Thoracic aorta (tissue), 2 donors: ENCODE measurements at places on chromosomes 4 and X.

- no peaks in the 10 kb centered on the region for H3K36me3 ChIP-seq
- no peak overlapping the region for H3K4me3 ChIP-seq
- H3K27me3 ChIP-seq: no peaks in the 10 kb centered on the region
- DNase-seq: no peak
- H3K4me1 ChIP-seq: no peaks in the 10 kb centered on the region
- no peak overlapping the region for H3K27ac ChIP-seq
Measured at GRCh38 chr4:100369871-100370270, 148.0 kb downstream of the EMCN start.

GRCh38 chr4:184395971-184396391 is 78.4 kb downstream of the IRF2 start:
- no peak overlapping the region for H3K27ac ChIP-seq
- H3K36me3 ChIP-seq: peaks cover 29% of the 10 kb centered on the region
- H3K4me1 ChIP-seq: peaks cover 10% of the 10 kb centered on the region
- no peak for DNase-seq
- no peak overlapping the region for H3K4me3 ChIP-seq
- H3K27me3 ChIP-seq: no peaks in the 10 kb centered on the region

- H3K4me3 ChIP-seq: no peak overlapping the region
- H3K27me3 ChIP-seq: no peaks in the 10 kb centered on the region
- no peaks in the 10 kb centered on the region for H3K4me1 ChIP-seq
- no peak overlapping the region for H3K27ac ChIP-seq
- H3K36me3 ChIP-seq: no peaks in the 10 kb centered on the region
Measured at GRCh38 chr4:136841526-136841925, 690.8 kb downstream of the PCDH18 start.

GRCh38 chr4:153649572-153649991 is 34.5 kb upstream of the TLR2 start:
- no peaks in the 10 kb centered on the region for H3K36me3 ChIP-seq
- H3K4me1 ChIP-seq: peaks cover 16% of the 10 kb centered on the region
- no peaks in the 10 kb centered on the region for H3K27me3 ChIP-seq
- H3K4me3 ChIP-seq: no peak overlapping the region
- H3K27ac ChIP-seq: no peak overlapping the region
- DNase-seq: no peak

- DNase-seq: no peak
- H3K4me1 ChIP-seq: peaks cover 12% of the 10 kb centered on the region
- H3K4me3 ChIP-seq: peak overlapping the region; percentile 64
- no peaks in the 10 kb centered on the region for H3K27me3 ChIP-seq
- H3K27ac ChIP-seq: peak overlapping the region; percentile 44
- no peaks in the 10 kb centered on the region for H3K36me3 ChIP-seq
Measured at GRCh38 chr4:105714071-105714521, 5.5 kb downstream of the GSTCD start.

DNA sequence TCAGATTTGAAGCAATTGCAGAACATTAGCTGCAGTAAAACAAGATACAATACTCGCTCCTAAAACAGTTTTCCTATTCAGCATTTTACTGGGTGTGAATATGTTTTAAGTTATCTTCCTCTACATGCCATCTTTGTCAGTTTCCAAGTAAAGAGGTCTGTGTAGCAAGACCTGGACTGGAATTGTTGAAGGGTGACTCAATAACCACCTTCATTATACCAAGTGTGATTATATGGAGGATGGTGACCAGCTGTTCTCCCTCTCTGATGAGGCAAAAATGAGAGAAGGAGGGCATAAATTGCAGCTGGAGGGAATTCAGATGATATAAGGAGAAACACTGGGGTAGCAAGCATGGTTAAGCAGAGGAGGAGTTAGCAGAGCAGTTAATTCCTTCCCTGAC is 922.1 kb upstream of the SLIT2 start:
- H3K4me3 ChIP-seq: no peak overlapping the region
- no peak overlapping the region for H3K27ac ChIP-seq
- no peaks in the 10 kb centered on the region for H3K4me1 ChIP-seq
- no peak for DNase-seq
- H3K27me3 ChIP-seq: no peaks in the 10 kb centered on the region

GRCh38 chr4:163251204-163251603 is 81.2 kb downstream of the NPY1R start:
- no peaks in the 10 kb centered on the region for H3K27me3 ChIP-seq
- H3K36me3 ChIP-seq: no peaks in the 10 kb centered on the region
- DNase-seq: no peak
- no peak overlapping the region for H3K4me3 ChIP-seq

GRCh38 chrX:69503228-69503781 is 821 bp upstream of the NALF2 start:
- no peak overlapping the region for H3K4me3 ChIP-seq
- no peaks in the 10 kb centered on the region for H3K36me3 ChIP-seq
- no peaks in the 10 kb centered on the region for H3K4me1 ChIP-seq
- no peaks in the 10 kb centered on the region for H3K27me3 ChIP-seq
- DNase-seq: no peak
- no peak overlapping the region for H3K27ac ChIP-seq

- peaks cover 21% of the 10 kb centered on the region for H3K4me1 ChIP-seq
- peak overlapping the region; percentile 27 for H3K27ac ChIP-seq
- no peak for DNase-seq
- no peaks in the 10 kb centered on the region for H3K27me3 ChIP-seq
- H3K4me3 ChIP-seq: peak overlapping the region; percentile 96
Measured at GRCh38 chr4:153467897-153468262, 1.7 kb downstream of the TMEM131L start.

DNA sequence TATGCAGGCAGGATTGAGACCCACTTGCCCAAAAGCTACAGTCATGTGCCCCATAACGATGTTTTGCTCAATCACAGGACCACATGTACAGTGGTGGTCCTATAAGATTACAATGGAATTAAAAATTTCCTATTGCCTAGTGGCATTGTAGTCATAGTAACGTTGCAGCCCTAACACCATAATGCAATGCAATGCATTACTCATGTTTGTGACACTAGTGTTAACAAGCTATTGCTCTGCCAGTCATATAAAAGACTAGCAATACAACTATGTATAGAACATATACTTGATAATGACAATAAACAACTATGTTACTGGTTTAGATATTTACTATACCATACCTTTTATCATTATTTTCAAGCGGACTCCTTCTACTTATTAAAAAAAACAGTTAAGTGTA is 50.6 kb downstream of the VGLL1 start:
- H3K4me1 ChIP-seq: no peaks in the 10 kb centered on the region
- H3K4me3 ChIP-seq: no peak overlapping the region
- DNase-seq: no peak
- no peak overlapping the region for H3K27ac ChIP-seq
- H3K36me3 ChIP-seq: no peaks in the 10 kb centered on the region

- H3K27me3 ChIP-seq: no peaks in the 10 kb centered on the region
- H3K4me3 ChIP-seq: peak within 1 kb of the TSS; percentile 80
- DNase-seq: no peak
Measured at GRCh38 chrX:154546354-154547244, at the start of gene G6PD. Gene G6PD (minus strand): TSS chrX:154546846. CDS start chrX:154546155, 691 bp downstream.

GRCh38 chr4:17189401-17189720 is 290.9 kb upstream of the LDB2 start:
- H3K27ac ChIP-seq: no peak overlapping the region
- no peak overlapping the region for H3K4me3 ChIP-seq
- H3K36me3 ChIP-seq: no peaks in the 10 kb centered on the region
- DNase-seq: no peak

DNA sequence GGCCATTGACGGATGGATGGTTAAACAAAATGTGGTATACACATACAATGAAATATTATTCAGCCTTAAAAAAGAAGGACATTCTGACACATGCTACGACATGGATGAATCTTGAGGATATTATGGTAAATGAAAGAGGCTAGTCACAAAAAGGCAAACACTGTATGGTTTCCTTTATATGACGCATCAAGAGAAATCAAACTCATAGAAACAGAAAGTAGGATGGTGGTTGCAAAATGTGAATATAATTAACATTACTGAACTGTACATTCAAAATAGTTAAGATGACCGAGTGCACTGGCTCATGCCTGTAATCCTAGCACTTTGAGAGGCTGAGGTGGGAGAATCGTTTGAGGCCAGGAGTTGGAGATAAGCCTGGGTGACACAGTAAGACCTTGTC is 9.5 kb upstream of the CASK start:
- no peak for DNase-seq
- H3K27ac ChIP-seq: no peak overlapping the region
- H3K4me3 ChIP-seq: no peak overlapping the region
- no peaks in the 10 kb centered on the region for H3K36me3 ChIP-seq

DNA sequence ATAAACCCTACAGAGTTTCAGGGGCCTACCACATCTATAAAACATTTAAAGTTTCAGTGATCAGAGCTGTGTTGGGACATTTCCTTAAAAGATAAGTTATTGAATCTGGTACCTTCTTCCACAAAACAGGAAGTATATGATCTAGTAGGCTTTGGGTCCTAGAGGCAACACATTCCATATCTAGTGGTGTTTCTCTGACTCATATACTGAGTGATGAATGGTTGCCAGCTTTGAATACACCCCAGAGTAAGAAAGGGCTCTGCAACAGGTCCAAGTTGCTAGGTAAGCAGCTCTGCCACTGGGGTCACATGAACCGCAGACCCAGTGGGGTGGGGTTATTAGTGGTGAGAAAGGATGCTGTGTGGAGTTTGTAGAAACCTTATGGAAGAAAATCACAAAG is 32.4 kb upstream of the BLTP1 start:
- H3K36me3 ChIP-seq: no peaks in the 10 kb centered on the region
- no peak for DNase-seq
- H3K27ac ChIP-seq: no peak overlapping the region
- H3K4me1 ChIP-seq: no peaks in the 10 kb centered on the region
- H3K4me3 ChIP-seq: no peak overlapping the region
- H3K27me3 ChIP-seq: no peaks in the 10 kb centered on the region

- no peak overlapping the region for H3K27ac ChIP-seq
- H3K4me3 ChIP-seq: no peak overlapping the region
- DNase-seq: no peak
- H3K36me3 ChIP-seq: no peaks in the 10 kb centered on the region
- no peaks in the 10 kb centered on the region for H3K4me1 ChIP-seq
- no peaks in the 10 kb centered on the region for H3K27me3 ChIP-seq
Measured at GRCh38 chr4:25350561-25350960, 26.5 kb upstream of the ANAPC4 start.

- no peak for DNase-seq
- no peaks in the 10 kb centered on the region for H3K4me1 ChIP-seq
- H3K36me3 ChIP-seq: no peaks in the 10 kb centered on the region
- H3K4me3 ChIP-seq: no peak overlapping the region
Measured at GRCh38 chrX:52576946-52577345, 60.1 kb upstream of the XAGE1B start.

DNA sequence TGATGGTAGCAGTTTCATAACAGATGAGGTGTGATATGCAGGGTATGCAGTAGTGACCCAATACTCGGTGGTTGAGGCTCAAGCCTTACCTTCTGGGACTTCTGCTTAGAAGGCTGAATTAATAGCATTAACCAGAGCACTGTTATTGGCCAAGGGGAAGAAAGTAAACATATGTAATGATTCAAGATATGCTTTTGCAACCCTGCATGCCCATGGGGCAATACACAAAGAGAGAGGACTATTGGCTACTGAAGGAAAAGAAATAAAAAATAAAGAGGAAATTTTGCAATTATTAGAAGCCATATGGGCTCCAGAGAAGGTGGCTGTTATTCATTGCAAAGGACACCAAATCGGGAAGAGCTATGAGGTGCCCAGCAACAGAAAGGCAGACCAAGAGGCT is 8.7 kb downstream of the GAGE10 start:
- peaks cover 7% of the 10 kb centered on the region for H3K4me1 ChIP-seq
- H3K4me3 ChIP-seq: no peak overlapping the region
- no peak overlapping the region for H3K27ac ChIP-seq
- no peaks in the 10 kb centered on the region for H3K27me3 ChIP-seq

DNA sequence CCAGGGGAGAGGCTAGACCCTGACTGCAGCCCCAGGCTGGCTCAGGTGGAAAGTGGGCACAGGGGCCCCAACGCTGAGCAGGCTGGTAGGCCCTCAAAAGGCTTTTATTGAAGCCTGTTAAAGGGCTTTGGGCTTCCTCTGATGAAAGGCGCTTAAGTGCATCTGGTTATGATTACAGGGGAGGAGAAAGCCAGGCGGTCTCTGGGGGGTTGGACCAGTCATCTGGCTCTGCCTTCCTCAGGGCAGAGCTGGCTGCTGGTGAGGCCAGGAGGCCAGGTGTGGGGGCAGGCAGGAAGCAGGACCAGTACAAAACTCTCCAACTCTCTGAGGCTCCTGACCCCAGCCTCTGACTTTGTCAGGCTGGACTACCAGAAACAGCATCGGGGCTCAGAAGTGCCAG is 68.8 kb upstream of the BCOR start:
- H3K4me1 ChIP-seq: no peaks in the 10 kb centered on the region
- H3K27ac ChIP-seq: no peak overlapping the region
- H3K36me3 ChIP-seq: no peaks in the 10 kb centered on the region
- no peaks in the 10 kb centered on the region for H3K27me3 ChIP-seq

- no peak overlapping the region for H3K27ac ChIP-seq
- no peaks in the 10 kb centered on the region for H3K36me3 ChIP-seq
- DNase-seq: no peak
- no peaks in the 10 kb centered on the region for H3K4me1 ChIP-seq
Measured at GRCh38 chrX:3990569-3990968, 277.1 kb upstream of the PRKX start.

DNA sequence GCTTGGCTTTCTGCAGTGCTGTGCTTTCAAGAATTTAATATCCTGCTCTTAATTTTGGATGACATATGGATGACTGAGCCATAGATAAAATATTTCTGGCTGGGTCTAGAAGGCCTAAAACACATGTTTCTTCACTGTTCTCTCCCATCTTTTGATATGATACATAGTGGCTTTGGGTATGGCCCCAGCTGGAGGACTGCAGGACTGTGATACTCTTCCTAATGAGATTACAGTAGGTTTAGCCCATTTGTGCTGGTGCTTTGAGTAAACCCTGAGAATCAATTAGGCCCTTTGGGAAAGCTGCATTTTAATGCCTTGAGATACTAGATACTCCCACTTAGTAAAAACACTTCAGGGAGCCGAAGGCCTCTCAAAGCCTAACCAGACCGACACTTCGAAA is 38.0 kb downstream of the KIT start:
- no peak overlapping the region for H3K4me3 ChIP-seq
- H3K27ac ChIP-seq: no peak overlapping the region
- no peaks in the 10 kb centered on the region for H3K4me1 ChIP-seq

DNA sequence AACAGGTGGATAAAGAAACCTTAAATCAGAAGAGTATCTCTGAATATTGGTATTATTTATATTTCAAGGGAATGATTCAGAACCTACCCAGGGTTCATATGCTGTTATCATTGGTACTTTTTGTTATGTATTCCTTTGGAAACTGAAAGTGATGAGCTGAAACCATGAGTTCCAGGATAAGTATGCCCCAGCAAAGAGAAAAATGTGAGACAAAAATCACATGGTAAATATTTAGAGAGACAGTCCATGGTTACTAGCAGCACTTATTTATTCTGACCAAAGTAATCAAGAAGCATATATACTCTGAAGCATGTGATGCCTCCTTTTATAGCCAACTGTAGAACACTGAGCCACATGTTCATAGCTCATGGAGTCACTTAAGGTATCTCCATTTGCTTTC is 277.7 kb downstream of the ARAP2 start:
- no peaks in the 10 kb centered on the region for H3K36me3 ChIP-seq
- DNase-seq: no peak
- no peaks in the 10 kb centered on the region for H3K27me3 ChIP-seq
- no peaks in the 10 kb centered on the region for H3K4me1 ChIP-seq

- no peak overlapping the region for H3K27ac ChIP-seq
- no peaks in the 10 kb centered on the region for H3K4me1 ChIP-seq
- H3K4me3 ChIP-seq: no peak overlapping the region
Measured at GRCh38 chr4:145814246-145814645, 124.4 kb downstream of the ZNF827 start.
